ENCODE measurements at places on chromosomes 1 and 21. TPM values are rescaled to one million over a fixed set of nuclear protein-coding genes. Genes with fewer than 3 reads are reported as not detected.
A peak's percentile ranks its signal among the peaks of the same experiment; 100 is the strongest.

PRKCZ gene
- total RNA-seq: 11.4 TPM

GRCh38 chr21:44065428-44065827 lies 41.8 kb upstream of the PWP2 start:
- peak; percentile 87 for DNase-seq

DNA sequence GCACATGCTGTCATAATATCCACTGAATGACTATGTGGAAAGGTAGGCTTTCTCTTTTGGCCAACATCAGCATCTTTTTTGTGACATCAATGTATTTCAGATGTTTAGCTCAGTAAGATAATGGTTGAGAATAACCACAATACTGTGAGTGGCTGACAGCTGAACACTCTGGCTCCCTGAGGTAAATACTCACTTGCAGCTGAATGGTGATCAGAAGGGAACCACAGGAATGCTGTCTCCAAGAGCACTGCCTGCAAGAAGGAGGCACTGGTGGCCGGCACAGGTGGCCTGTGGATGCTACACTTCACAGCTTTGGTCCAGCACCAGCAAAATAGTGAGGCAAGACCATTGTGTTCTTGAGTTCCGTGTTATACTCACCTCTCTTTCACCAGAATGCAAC lies 118.7 kb upstream of the PPM1J start:
- DNase-seq: no peak

LAX1 gene
- 14.5 TPM for total RNA-seq

GRCh38 chr1:170402476-170403311 lies 129.3 kb upstream of the GORAB start:
- no peak for DNase-seq

EXTL1 gene
- not detected for total RNA-seq

DNA sequence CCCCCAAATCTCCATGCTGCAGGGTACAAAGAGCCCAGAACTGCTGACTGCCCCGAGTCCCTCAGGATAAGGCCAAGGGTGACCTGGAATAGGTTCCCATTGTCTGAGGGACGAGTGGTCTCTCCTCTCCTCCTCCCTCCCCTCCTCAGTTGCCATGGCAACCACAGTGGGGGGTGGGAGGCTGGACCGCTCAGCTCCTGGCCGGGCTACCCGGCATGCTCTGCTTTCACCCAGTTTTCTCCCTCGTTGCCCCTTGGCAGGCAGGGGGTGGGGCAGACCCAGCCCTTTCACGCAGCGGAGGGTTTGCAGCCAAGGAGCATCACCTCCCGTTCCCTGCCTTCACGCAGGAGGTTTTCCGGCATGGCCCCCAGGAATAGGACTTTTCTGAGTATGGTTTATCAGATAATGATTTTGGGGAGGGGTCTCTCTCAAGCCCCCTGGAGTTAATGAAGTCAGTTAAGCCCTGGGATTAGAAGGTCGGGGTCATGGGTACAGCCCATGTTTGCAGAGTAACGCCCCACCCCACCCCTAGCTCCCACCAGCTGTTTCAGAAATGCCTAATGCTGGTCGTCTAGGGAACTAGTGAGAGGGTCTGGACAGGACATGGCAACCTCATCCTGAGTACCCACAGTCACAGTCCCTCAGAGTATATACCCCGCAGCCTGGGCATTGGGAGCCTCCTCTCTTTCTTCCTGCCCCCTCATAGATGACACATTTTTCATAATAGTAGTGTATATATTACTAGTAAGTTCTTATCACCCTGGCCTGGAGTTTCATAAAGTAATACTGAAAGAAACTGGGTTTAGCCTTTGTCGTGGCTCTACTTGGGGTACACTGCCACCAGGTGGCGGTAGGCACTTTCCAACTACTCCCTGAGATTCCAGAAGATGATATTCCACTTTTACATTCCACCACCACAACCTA lies 20.7 kb downstream of the C1QB start:
- DNase-seq: no peak

DNA sequence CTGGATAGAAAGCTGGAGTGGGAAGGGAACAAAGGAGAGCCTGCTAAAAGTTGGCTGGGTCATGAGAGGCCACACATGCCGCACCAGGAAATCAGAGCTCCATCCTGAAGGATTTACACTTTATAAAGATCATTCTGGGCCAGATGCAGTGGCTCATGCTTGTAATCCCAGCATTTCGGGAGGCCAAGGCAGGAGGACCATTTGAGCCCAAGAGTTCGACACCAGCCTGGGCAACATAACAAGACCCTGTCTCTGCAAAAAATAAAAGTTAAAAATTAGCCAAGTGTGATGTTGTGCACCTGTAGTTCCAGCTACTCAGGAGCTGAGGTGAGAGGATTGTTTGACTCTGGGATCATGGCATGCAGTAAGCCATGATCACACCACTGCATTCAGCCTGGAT lies 28.7 kb upstream of the RASAL2 start:
- DNase-seq: no peak

RYR2 gene
- not detected for total RNA-seq

PRAMEF17 gene
- not detected for total RNA-seq

CHRM3 gene
- not detected for total RNA-seq

NCF2 gene
- total RNA-seq: 10.3 TPM

SHE gene
- not detected for total RNA-seq

- DNase-seq: peak; percentile 28
These were observed 19.2 kb downstream of the AGPAT3 start for GRCh38 chr21:43884012-43884860.

- no peak for DNase-seq
These were observed 234.7 kb downstream of the TTLL7 start for GRCh38 chr1:83764209-83764608.

DNA sequence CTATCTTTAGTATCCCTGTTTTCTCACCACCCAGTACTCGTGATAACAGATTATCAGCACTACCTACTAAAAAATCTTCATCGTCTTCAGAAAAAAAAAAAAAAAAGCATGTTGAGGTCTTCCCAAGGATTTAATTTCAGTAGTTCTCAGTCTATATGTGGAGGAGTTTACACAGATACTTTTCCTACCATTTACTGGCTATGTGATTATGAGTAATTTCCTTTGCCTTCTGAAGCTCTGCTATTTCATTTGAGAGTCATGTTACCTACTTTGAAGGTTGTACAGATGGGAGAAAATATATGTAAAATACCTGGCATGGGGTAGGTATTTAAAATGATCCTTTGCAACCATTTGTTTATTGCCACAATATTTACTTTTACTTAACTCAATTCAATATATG lies 399.7 kb downstream of the NEGR1 start:
- DNase-seq: no peak

- peak; percentile 63 for DNase-seq
These were observed 10.7 kb downstream of the MR1 start for GRCh38 chr1:181044449-181044966.

ADGRL4 gene
- total RNA-seq: not detected

- DNase-seq: no peak
These were observed 54.5 kb upstream of the MRPS6 start for GRCh38 chr21:34018910-34019309.

IL22RA1 gene
- total RNA-seq: not detected

- DNase-seq: no peak
These were observed 437.1 kb downstream of the PTBP2 start for GRCh38 chr1:97158691-97159096.

GRCh38 chr1:149966405-149966804 lies 29.7 kb upstream of the MTMR11 start:
- no peak for DNase-seq

DNA sequence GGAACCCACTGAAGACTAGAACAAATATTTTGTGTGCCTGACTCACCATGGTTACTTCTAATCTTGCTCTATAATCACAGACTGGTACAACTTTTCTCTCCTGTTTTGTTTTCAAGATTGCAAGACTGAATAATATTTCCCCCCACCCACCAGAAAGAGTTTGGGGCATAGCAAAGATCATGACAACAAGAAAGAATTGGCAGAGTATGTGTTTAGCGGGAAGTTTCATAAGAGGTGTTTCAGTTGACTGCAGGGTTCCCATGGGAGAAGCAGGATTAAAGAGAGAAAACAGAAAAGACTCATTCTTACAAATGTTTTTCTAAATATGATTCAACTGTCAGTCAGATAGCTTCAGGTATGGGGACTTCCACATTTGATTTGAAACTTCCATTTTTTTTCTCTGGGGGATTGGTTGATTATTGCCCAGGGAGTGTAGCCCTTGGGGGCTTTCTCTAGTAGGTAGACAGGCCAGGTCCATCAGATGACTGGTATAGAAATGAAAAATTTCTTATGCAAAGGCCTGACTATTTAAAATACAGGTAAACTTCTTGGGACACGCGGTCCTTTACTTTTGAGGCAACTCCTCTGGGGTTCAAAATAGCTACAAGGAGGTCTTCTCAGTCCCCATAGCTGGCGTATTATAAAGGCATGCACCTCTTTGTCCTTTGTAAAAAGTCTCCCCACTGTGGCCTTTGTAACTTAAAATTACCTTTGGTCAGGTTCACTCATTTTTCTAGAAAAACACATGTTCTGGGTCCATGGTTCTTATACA lies 13.9 kb downstream of the OR14I1 start:
- DNase-seq: no peak

GRCh38 chr1:158285756-158286241 lies 3.9 kb upstream of the CD1C start:
- DNase-seq: peak; percentile 40

GRCh38 chr1:240232530-240232929 lies 140.8 kb downstream of the FMN2 start:
- DNase-seq: no peak

- no peak for DNase-seq
These were observed 99.9 kb downstream of the KCNH1 start for GRCh38 chr1:211033921-211034525.

GRCh38 chr1:82777240-82777639 lies 976.5 kb downstream of the ADGRL2 start:
- no peak for DNase-seq

DNA sequence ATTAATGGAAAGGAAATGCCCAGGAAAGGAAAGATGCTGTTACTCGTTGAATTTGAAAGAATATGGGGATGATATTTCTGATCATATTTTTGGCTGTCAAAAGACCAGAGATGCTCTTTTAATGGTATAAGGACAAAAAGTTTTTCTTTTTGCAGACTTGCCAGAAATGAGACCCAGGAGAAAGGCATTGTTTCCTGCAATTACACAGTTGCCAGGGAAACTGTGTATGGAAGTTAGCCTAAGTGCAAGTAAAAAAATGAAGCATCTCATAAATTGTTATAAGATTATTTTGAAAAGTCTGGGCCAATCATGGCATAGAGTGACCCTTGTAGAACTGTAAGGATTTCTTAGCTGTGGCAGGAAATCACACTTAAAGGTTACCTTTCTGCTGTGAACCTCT lies 155.7 kb upstream of the BEND5 start:
- no peak for DNase-seq

DNA sequence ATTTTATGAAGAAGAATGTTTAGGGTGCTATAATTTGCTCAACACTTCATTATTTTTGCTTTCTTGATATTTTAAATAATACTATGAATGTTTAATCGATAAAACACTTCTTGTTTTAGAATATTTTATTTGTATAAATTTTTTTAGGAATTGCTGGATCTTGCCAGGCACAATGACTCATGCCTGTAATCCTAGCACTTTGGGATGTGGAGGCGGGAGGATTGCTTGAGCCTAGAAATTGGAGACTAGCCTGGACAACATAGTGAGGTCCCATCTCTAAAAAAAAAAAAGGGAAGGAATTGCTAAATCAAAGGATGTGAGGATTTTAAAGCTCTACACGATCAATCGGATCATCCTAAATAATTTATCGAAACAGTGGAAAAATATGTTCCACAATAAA lies 17.6 kb downstream of the RNF11 start:
- DNase-seq: no peak

GRCh38 chr1:208235356-208235981 lies 8.7 kb downstream of the PLXNA2 start:
- no peak for DNase-seq

GRCh38 chr1:16009030-16009460 lies 5.0 kb downstream of the SRARP start:
- DNase-seq: peak; percentile 82

- no peak for DNase-seq
These were observed 8.5 kb upstream of the NBL1 start for GRCh38 chr1:19635646-19636045.

DNA sequence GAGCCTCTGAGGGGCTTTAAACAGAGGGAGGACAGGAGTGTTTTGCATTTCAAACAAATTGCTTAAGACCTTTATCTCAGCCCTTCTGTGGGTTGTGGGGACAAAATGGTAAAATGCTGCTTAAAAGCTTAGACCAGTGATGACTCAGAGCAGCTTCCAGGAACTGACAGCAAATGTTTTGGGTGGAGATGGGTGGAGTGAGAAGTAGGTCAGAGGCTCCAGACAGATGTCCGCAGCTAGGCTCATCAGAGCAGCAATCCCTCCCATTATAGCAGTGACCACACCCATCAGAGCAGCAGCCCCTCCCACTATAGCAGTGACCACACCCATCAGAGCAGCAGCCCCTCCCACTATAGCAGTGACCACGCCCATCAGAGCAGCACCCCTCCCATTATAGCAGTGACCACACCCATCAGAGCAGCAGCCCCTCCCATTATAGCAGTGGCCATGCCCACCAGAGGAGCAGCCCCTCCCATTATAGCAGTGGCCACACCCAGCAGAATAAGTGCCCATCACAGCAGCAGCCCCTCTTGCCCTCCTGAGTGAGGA lies 532.2 kb downstream of the MATN1 start:
- DNase-seq: peak; percentile 48

DNA sequence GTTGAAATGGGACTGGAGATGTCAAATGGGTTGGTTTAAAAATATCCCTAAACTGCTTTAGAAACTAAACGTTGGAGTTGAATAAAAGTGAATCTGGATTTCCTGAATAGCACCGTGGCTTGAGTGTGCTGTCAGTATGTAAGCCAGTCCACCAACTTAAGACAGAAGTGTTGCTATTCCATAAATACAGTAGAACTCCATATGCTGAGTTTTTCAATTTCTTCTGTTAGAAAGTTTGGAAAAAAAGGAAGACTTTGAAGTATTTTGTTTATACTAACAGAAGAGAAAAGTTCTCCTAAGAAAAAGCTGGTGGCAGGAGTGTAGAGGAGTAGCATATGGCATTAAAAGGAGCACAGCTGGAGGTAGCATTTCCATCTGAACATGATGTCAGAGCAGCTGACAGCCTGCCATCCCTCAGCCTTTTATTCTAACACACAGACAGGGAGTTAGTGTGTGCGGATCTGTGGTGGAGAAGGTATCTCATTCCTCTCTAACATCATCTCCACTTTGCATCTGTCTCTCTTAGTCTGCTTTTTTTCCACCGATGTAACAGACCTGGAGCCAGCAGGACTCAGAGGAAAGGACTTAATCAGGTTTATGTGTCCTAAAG lies at the start of gene ZBTB18:
Gene ZBTB18 (plus strand): TSS at position 449 of the 610 bp plus-strand sequence. CDS start 149 bp downstream, at position 598.
- no peak for DNase-seq

TRIM62 gene
- 9.7 TPM for total RNA-seq

FCRL6 gene
- total RNA-seq: 0.42 TPM

DNA sequence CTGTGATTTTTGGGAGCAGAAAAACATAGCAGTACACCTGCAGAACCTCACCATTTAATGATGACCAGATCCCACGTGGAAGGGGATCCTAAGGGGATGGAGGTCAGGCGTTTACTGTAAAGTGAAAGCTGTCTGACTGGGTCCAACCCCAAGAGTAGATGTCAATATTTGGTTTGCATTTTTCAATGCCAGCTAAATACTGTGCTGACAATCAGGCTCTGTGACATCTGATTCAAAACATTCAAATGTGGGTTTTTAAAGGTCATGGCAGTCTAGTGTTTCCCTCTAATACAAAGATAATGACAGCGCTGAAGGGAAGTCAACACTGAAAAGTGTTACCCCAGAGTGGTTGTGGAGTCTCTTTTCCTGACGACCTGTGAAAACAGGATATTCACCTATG lies 68.1 kb downstream of the SPAG17 start:
- DNase-seq: no peak

ACBD6 gene
- 35.7 TPM for total RNA-seq
